Brain microvascular endothelial cell (primary cell): ENCODE measurements at places on chromosomes 12 and 14.

DNA sequence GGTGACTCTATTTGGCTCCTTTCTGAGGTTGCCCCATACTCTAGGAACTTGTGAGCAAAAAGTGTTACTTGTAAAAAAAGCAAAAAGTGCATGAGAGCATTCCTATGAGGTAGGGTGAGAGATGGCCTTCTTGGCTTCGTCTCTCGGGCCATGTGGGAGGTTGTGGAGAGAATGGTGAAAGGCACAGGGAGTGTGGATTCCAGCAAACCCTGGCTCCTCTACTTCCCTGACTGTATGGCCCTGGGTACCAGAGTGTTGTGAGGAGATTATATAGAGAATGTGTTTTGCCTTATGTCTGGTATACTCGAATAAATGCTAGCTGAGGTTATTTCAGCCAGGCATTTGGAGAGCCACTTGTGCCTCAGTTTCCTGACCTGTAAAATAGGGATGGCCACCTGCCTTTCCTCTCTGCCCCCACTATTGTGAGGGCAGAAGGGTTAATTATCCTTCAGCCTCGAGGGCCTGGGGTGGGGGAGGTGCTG, 11.0 kb downstream of the PLEKHG3 start:
- no peak for DNase-seq

- DNase-seq: peak; percentile 42
These were observed 75.5 kb upstream of the CAND1 start for GRCh38 chr12:67193704-67194103.

GRCh38 chr14:43165651-43166050, 1341.4 kb downstream of the FSCB start:
- no peak for DNase-seq

DNA sequence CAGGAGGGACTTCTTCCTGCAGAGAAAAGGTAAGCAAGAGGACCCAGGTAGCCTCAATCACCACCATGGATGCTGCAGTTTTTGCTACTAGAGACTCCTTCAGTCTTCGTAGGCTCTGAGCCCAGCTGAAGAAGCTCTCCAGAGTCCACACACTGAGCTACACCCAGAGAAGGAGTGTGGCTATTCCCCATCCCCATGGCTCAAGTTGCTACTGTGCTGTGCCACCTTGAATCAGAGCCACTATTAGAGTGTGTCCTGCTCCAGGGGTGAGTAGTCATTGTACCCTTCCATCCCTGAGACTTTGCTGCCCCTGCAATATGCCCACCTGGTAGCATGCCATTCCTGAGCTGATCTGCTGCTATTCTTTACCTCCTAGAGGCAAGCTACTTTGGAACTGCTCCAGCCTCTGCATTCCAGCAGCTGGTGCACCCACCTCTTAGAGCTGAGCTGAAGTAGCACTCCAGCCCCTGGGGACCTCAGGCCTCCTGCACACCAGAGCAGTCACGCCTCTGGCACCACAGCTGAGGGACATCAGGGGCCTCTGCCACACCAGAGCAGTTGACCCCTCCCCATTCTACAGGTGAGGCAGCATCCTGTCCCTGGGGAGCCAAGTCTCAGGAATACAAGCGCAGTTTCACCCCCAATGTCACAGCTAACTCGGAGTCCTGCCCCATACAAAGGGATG, 213.0 kb downstream of the TRHDE start:
- no peak for DNase-seq

- peak; percentile 44 for DNase-seq
These were observed 15.3 kb downstream of the TNFRSF1A start for GRCh38 chr12:6326316-6327228.

DNA sequence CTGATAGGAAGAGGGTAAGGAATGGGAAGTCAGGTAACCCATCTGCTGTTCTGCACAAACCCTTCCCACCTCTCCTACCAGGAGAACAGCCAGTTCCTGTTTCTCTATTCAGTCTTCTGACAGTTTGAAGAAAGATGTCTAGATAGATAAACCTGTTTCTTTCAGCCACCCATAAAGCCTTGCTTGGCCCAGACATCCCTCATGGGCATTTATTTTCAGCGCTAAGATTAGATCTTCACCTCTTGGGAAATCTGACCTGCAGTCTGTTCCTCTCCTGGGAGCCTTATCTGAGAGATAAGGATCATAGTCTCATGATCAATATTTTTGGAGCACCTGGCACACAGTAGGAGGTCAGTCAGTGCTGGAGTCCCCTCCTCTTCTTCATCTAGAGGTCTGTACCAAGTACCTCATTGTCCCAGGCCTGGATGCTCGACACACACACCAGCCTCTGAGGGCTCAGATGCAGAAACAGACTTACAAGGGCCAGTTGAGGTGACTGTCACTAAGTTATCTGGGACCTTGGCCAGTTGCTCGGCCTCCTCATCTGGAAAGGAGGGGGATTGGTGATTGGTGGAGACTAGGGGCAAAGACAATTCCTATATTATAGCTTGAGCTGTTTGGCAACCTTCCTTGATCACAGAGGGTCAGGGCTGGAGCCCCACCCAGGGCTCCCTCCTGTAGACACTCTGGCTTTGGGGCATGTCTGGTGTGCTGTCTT, 18.2 kb downstream of the ACVRL1 start:
- DNase-seq: no peak

- peak; percentile 80 for DNase-seq
These were observed 102.7 kb upstream of the TBX5 start for GRCh38 chr12:114508529-114509129.

DNA sequence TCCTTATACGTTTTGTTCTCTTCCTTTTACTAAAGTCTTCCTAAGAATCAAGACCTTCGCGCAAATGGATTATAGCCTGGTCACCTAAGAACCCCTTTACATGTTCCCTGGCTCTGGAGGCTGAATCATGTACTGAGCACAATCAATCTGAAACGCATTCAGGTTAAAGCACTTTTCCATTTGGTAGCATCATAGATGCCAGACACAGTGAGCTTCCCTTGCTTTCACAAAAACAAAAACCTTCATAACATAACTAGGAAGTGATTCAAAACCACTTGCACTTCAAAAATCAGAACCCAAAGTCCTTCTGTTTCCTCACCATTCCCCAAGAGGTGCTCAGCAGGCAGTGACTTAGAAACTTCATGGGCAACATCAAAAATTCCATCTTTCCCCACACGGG, 105.4 kb downstream of the CRACR2A start:
- DNase-seq: no peak

GRCh38 chr14:63745858-63746425, 18.1 kb upstream of the SGPP1 start:
- DNase-seq: no peak

DNA sequence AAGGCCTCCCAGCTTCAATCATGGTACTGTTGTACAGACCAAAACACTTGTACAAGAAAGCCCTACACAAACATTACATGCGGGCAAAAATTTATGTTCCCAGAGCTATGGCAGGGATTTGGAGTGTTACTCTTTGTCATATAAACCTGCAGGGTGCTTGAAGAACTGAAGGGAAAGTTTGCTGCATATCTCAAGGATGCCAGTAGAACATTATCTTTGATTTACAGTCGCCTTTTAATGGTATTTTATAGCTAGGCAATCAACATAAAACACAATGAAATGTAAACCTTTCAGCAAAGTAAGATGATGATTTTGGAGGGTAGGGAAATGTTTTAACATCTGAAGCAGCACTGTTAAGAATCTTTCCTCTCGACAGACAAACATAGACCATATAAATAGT, 305.6 kb downstream of the KCNH5 start:
- no peak for DNase-seq

DNA sequence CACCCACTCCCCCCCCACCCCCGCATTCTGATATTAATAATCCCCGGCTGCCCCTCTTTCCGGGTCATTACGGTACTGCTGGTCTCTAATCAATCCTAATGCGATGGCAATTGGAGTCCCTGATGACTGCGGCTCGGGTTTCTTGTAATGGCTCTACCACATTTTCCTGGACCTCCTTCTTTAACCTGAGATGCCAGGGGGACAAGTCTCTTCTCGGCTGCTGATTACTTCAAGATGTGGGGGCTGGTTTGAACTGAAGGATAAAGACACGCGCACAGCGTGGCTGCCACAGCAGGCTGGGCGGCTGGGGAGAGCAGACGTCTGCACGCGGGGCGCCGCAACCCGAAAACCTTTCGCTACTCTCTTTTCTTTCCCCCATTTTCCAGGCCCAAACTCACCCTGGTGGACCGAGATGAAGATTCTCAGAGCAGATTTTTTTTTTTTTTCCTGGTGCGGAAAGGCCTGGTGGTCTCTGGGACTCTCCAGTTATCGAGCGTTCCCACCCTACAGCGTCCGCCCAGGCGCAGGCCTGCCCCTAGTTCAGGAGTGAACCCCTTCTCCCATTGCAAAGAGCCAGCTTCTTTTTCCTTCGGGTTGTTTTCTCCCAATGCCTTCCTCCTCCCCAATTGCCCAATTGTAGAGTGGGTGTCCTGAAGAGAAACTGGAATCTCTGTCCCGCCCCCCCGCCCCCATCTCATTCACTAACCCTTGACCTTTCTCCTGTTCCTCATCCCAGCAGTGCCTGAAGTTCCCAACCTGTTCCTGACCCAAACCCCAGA, 6.0 kb upstream of the SIX1 start:
- no peak for DNase-seq

DNA sequence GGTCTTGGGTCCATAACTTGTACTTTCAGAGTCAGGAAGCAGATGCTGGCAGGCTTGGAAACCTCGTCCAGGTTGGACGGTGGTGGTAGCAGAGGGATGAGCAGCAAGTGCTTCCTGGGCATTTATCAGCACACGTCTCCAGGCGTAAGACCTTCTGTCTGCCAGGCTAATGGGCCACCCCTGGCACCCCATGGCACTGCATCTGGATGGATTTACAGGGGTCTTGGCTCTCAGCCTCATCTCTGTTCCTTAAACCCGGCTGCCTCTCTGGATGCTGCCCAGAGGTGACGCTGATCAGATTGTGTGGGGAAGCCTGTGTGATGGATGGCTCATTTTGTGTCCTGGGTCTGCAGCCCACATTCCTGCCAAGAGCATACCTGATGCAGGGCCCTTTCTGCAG, 145.1 kb downstream of the TSPAN9 start:
- no peak for DNase-seq

DNA sequence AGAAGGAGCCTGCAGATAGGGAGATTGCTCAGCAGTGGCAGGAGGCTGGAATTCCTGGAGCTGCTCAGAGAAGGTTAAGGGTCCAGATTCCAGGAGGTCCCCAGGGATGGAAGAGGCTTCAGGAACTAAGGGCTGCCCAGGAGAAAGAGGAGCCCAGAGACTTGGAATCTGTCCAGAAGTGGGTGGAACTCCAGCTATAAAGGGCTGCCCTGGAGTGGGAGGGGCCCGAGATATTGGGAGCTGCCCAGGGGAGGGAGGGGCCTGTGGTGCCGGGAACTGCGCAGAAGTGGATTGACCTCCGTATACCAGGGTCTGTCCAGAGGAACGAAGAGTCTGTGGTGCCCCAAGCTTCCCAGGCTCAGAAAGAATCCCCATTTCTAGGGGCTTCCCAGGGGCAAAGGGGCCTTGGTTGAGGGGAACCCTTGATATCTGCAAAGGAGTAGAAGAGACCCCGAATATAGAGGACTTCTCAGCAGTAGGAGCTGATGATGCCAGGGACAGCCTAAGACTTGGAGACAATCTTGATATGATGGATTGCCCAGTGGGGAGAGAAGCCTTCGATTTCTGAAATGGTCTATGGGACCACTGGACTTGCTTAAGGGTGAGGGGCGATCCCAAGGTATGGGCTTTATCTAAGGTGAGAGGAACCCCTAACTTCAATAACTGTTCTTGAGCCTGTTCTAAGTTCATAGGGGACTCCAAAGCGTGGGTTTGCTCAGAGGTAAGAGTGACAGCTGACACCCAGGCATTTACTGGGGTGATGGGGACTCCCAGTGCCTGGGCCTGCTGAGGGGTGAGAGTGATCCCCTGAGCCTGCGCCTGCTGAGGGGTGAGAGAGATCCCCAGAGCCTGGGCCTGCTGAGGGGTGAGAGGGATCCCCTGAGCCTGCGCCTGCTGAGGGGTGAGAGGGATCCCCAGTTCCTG, 45.0 kb downstream of the FAM186A start:
- peak; percentile 24 for DNase-seq

DNA sequence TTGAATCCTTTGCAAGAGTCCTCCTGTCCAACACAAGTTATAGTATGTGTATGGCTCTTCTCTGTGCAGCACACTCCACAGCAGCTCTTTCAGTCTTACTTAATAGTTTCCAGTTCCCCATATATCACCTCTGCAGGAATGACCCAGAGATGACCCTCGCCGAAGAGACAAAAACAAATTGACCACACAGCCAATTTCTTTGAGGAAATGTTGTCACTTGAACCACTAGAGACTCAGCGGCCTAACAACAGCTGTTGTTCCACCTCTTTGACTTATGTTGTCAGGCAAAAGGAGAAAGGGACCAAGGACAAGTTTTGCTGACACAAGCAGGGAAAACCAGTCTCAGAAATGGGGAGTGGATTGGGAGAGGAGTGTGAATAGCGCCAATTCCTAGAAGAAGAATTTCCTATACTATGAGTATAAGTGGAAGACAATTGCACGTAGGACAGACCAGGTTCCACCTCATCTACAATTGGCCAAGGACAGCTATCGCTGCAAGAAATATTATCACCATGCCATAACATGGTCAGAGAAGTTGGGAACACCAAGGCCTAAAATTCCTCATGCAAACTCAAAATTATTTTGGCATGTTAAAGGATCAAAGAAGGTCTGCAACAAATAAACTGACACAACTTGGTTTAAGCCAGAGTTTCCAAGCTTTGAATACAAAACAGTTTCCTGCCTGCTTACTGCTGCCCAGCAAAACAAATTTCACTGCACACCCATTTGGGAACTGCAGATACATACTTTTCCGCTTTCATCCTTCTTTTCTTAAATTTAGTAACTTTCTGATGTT, 41.7 kb upstream of the ITPR2 start:
- DNase-seq: no peak

- no peak for DNase-seq
These were observed 232.5 kb upstream of the FOXN3 start for GRCh38 chr14:89649451-89650075.

- no peak for DNase-seq
These were observed 115.6 kb upstream of the PKP2 start for GRCh38 chr12:33012226-33012625.

GRCh38 chr12:41881891-41882805, 262.5 kb downstream of the GXYLT1 start:
- no peak for DNase-seq

- no peak for DNase-seq
These were observed 215.7 kb downstream of the CPNE8 start for GRCh38 chr12:38689704-38690103.

- DNase-seq: no peak
These were observed 75.6 kb upstream of the WSCD2 start for GRCh38 chr12:108053512-108053911.
